ENCODE measurements at places on chromosomes 5 and 9. TPM values are rescaled to one million over a fixed set of nuclear protein-coding genes. Genes with fewer than 3 reads are reported as not detected.

- DNase-seq = peak; percentile 39
- peak within 1 kb of the TSS; percentile 82 for H3K4me3 ChIP-seq
- H3K36me3 ChIP-seq = no peaks in the 10 kb centered on the region
- peaks cover 20% of the 10 kb centered on the region for H3K4me1 ChIP-seq
- H3K27ac ChIP-seq = peak within 1 kb of the TSS; percentile 30
Observed at GRCh38 chr9:113349445-113350094, at the start of gene BSPRY. BSPRY (plus strand) TSS chr9:113349541; CDS start chr9:113349580, 39 bp downstream.

The DOCK8 gene
- total RNA-seq = 207 TPM

DNA sequence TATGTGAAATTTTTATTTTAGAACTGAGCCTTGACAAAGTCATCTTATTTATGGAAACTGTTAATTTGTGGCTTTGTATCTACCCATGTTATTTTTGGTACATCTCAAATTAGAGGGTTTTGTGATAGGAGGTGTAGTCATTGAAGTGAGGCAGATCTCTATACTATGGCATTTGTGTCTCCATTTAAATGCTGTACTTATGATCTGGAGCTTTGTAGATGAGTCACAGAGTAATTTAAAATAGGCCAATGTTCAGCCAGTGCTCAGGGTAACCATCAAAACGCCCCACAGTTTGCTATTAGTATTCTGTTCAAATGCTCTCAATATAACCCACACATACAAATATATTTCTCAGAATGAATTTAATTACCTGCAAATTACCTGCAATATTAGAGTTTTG, 351.5 kb upstream of the KLF9 start:
- no peak overlapping the region for H3K4me3 ChIP-seq
- H3K27ac ChIP-seq = no peak overlapping the region
- no peaks in the 10 kb centered on the region for H3K27me3 ChIP-seq

- no peaks in the 10 kb centered on the region for H3K27me3 ChIP-seq
- no peak overlapping the region for H3K4me3 ChIP-seq
- no peaks in the 10 kb centered on the region for H3K36me3 ChIP-seq
- H3K4me1 ChIP-seq = no peaks in the 10 kb centered on the region
- no peak overlapping the region for H3K27ac ChIP-seq
Observed at GRCh38 chr5:167488371-167488770, 803.1 kb upstream of the WWC1 start.

GRCh38 chr5:20360263-20360662, 372.3 kb upstream of the CDH18 start:
- H3K4me1 ChIP-seq = no peaks in the 10 kb centered on the region
- H3K36me3 ChIP-seq = no peaks in the 10 kb centered on the region
- DNase-seq = no peak
- no peak overlapping the region for H3K27ac ChIP-seq

The C5orf22 gene
- 27.1 TPM for total RNA-seq

The SMIM33 gene
- not detected for total RNA-seq

- H3K36me3 ChIP-seq = no peaks in the 10 kb centered on the region
- no peaks in the 10 kb centered on the region for H3K4me1 ChIP-seq
- H3K4me3 ChIP-seq = no peak overlapping the region
- no peak overlapping the region for H3K27ac ChIP-seq
Observed at GRCh38 chr9:18662320-18662719, 188.4 kb downstream of the ADAMTSL1 start.

The BARHL1 gene
- not detected for total RNA-seq

The RGS7BP gene
- total RNA-seq = not detected
